ENCODE measurements at places on chromosomes 2 and 18.

GRCh38 chr2:225282858-225283710, 116.4 kb upstream of the NYAP2 start:
- DNase-seq: peak; percentile 7

GRCh38 chr2:128451084-128452023, 132.7 kb upstream of the HS6ST1 start:
- no peak for DNase-seq

DNA sequence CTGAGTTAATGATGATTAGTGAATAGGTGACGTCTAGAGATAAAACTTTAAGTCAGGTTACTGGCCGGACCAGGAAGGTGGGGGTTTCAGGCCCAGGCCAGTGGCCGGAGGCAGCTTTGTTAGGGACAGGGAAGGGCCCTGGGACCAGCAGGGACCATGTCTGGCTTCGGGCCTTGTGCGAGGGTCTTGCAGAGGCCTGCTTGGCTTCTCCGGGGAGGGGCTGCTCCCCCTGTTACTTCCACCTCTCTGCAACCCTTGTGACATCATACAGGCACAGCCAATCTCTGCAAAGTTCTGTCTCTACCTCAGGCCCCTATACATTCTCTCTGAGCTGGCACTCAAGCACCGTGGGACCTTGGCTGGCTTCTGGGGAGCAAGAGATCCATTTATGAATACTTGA, at the start of gene ALLC:
ALLC (plus strand) TSS at position 320 of the 400 bp plus-strand sequence. CDS start 12,958 bp downstream, outside the sequence.
- DNase-seq: no peak

GRCh38 chr18:4541588-4541987, 86.5 kb upstream of the DLGAP1 start:
- no peak for DNase-seq

DNA sequence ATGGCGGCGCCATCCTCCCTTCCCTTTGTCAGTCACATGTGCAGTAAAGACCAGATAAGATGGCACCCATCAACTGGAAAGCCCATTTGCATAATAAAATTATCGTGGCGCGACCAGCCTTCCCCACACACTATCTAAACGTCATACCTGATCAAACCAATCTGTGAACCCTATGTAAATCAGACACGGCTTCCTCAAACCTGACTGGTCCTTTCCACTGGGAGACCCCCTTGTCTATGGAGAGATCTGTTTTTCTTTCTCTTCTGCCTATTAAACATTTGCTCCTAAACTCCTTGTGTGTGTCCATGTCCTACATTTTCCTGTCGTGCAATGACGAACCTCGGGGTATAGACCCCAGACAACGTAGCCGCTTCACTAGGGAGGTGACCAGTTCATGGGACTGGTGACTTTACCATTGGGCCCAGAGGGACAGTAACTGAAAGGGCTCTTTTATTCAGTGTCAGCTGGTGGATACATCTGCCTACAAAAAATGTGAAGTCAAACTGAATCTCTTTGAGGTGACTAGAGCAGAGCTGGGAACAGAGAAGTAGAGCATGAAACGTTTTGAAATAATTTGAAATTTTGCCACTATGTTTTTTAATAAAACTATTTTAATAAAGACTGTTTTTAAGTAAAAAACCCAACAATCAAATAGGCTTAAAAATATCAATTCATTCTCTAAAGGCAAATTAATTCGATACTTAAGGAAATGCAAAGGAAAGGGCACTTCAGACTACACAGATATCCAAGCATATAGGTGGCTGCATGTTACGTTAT, 87.5 kb downstream of the SOCS6 start:
- DNase-seq: no peak

DNA sequence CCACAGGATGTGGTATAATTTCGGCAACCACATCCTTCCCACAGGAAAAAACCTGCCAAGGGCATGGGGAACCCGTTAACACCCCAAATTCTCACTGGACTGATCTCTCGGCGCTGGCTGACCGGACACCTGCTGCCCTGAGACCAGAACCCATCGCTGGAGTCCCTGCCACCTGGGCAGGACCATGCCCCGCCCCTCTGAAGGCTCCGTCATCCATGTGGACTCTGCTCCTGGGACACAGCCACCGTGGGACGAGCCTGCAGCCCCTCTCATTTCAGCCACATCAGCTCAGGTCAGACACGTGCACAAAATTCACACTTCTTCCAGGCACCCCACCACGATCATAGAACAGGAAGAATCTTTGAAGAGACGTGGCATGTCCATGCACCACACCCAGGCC, 108.2 kb downstream of the ZNF516 start:
- no peak for DNase-seq

DNA sequence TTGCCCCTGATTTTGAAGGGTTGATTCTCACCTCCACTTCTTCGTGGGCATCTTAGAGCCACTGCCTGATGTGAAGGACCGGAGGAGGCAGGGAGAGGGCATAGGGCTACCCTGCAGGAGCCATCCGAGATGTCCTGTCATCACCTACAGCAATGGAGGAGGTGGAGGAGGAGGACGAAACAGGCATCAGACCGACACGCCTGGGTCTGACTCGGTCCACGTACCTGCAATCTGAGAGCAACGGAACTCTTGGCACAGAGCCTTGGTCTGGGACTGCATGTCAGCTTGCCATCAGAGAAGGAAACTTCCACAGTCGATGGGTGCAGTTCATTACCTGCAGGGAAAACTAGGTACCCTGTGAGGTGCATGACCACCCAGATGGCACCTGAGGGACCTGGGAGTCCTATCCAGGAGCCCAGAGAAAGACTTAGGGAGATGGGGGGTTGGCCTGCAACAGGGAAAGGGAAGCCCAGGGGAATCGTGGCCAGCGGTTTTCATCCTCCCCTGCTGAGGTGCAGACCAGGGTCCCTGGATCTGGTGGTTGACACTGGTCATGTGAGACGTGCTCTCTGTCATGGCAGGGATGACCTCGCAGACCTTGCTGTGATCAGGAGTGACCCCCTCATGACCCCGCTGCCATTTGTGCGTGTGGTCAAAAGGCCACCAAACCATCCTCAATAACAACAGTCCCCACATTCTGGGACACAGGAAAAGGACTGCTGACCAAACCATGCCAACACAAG, 190.8 kb downstream of the SEPTIN10 start:
- no peak for DNase-seq

DNA sequence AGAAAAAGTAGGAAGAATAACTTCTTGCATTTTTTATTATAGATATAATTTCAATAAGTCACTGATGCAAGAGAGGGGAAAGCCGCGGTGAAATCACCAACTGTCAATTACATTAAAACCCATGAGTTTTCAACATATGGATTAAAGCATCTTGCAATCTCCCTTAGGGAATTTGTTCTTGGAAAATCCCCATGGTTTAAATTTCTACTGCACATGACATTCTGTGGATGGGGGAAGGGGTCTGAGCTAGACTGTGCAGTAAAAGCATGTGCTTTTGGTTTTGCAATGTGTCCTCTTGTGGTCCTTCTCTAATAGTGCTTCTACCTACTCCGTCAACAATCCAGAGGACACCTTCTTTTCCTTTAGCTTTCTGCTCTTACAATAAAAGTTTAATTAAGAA, 894.0 kb downstream of the DCDC2C start:
- DNase-seq: no peak

- DNase-seq: no peak
Observed at GRCh38 chr2:218323526-218324472, 31.5 kb upstream of the TMBIM1 start.

Data from SHP77 treated with DMSO at 0.1 percent for 48 hours (cell line).